Kasumi-1 (cell line): ENCODE measurements at places on chromosomes 3 and 15.

- DNase-seq, result no peak
Observed at GRCh38 chr3:4515916-4516579, 22.9 kb downstream of the ITPR1 start.

- DNase-seq, result no peak
Observed at GRCh38 chr3:125434582-125435011, 59.5 kb upstream of the ZNF148 start.

- no peak for DNase-seq
Observed at GRCh38 chr3:51706021-51706485, 815 bp upstream of the GRM2 start.

DNA sequence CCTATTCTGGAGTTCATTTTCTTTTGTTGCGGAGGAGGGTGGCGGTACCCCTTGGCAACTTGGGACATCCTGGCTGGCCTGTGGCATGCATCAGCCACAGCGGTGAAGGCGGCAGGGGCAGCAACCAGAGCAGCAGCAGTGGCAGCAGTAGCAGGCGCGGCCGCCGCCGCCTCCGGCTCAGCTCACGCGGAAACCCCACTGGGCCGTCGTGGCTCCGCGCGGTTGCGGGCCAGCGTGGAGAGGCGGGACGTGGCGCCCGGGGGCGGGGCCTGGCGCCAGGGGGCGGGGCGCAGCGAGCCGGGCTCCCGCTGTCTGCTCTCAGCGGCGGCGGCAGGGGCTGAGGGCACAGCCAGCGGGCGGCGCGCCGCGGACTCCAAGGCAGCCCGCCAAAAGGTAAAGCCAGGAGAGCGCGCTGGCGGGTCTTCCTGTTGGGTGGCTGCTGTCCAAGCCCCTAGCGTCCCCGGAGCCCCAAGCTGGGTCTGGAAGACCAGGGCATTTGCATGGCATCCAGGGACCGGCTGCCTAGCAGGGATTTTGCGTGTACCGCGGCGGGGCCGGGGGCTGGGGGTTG is 334.4 kb upstream of the THRB start:
- no peak for DNase-seq

DNA sequence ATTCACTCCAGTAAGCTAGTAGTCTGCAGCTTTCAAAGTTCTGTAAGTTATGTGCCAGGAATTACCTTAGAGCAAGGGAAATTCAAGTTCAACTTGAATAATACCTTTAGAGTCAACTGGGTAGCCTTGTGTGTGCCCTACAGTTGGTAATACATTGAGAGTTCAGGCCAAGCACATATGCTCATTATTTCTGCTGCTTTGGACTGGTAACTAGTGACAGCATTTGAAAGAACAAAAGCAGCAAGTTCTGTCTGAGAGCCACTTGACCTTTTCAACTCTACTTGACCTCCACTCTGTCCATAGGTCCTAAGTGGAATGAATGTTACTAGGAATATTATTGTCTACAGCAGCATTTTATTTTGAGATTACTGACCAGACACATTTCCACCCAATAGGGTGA is 723.5 kb downstream of the NLGN1 start:
- DNase-seq, result no peak

DNA sequence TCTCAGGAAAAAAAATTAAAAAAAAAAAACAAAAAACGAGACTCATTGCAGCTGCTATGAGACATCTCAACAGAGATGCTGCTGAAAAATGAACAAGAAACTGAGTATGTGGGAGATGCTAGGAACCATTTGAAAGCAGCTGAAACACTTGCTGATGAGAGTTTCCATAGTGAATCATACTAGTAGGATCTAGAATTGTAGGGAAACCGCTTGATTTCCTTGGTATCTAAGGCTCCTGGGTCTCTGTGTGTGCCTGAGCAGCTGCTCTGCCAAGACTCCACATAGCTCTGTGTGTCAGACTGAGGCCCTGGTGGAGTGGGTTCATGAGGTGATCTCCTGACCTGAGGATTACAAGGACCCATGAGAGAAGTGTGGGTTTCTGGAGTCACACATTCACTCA is 313.4 kb upstream of the NECTIN3 start:
- no peak for DNase-seq

- no peak for DNase-seq
Observed at GRCh38 chr15:50904211-50904610, 4.3 kb upstream of the AP4E1 start.

GRCh38 chr15:63283126-63283525 is 5.7 kb downstream of the APH1B start:
- no peak for DNase-seq

GRCh38 chr3:6739288-6739687 is 121.6 kb upstream of the GRM7 start:
- no peak for DNase-seq

DNA sequence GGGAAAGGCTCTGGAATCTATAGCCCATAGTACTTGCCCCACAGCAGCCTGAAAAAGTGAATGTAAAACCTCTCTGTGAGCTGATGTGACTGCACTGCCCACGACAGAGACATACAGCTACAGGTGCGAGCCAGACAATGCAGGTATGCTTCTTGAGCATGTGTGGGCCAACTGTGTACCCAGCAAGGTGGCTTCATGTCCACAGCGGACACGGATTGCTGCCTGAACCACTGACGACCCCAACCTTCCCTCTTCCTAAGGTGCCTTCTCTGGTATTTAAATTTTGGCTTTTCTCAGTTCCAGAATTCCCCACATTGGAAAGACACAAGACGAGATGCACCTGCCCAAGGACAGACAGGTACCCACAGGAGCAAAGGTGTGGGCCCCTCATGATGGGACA is 65.8 kb downstream of the SCN5A start:
- DNase-seq, result no peak

DNA sequence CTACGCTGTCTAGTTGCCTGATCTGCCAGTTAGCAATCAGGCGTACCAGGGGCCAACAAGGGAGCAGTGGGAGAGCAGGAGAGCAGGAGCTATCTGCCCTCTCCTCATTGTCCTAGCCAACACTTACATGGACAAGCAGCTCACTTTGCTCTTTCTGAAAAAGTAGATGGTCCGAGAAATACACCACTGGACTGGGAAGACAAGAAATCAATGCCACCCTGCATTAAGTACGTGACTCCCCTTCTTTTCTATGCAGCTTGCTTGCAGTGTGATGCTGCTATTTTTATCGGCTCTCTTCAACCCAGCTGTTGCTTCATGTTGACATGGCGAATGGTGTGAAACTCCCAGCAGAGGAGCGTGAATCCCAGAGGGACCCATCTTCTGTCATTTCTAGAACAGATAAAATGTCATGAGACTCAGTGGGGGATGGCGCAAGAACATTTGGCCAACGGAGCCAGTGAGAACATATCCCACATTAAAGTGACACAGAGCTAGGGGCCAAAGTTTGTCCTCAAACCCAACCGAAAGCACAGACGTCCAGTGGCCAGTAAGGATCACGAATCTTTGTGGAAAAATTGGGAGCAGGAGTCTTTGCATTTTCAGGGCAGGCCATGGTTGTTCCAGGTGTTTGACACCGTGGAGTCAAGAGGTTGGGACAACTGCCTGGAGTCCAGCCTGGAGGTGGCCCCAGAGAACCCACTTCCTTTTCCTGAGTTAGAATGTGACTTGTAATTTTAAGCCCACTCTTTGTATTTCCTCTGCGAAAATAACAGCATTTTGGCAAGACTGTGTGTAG is 53.7 kb upstream of the MEF2A start:
- DNase-seq, result peak; percentile 19

DNA sequence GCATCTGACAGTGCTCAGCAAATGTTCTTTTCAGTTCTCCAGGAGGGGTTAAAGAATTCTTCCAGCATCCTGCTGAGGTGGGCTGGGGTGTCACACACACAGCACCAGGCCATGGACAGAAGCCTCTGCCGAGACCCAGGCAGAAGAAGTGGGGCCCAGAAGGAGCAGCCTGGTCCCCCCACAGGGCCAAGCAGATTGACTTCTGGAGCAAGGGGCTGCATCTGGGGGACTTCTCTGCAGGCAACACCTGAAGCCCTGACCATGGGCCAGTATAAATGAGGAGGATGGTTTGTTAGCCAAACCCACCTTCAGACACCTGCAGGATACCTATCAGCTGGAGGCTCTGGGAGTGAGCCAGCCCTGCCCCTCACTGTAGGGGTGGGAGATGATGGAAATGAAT is 16.2 kb upstream of the TMEM40 start:
- no peak for DNase-seq

DNA sequence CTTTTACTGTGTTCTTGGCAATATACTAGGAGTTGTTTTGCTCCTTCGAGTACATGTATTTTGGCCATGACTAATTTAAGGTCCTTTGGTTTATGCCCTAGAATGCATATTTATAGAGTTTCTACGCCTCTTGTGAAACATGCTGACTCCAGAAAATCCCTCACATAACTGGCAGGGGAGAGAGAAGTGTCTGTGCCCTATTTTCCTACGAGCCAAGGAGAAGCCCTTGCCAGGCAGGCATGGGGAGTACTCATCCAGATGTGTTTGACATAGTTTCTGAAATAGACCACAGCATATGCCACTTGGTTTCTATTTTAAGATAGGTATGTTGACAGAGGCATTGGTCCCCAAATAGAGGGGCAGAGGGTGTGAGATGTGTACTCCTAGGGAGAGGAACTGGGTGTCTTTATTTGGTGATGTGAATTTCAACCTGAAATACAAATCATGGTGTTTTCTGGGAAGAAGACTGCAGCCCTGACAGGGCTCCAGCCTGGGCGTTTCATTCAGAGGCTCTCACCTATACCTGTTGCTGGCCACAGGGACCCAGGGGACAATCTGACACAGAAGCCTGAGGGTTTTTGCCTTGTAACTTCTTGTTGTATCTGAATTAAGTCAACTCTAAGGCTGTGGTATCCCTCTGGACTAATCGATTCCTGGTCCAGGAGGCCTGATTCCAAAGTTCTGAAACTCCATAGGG is 267.8 kb upstream of the C2CD4B start:
- DNase-seq, result no peak

- no peak for DNase-seq
Observed at GRCh38 chr15:41498657-41499056, 5.0 kb downstream of the ITPKA start.

GRCh38 chr3:72657666-72658065 is 190.6 kb downstream of the SHQ1 start:
- peak; percentile 22 for DNase-seq

DNA sequence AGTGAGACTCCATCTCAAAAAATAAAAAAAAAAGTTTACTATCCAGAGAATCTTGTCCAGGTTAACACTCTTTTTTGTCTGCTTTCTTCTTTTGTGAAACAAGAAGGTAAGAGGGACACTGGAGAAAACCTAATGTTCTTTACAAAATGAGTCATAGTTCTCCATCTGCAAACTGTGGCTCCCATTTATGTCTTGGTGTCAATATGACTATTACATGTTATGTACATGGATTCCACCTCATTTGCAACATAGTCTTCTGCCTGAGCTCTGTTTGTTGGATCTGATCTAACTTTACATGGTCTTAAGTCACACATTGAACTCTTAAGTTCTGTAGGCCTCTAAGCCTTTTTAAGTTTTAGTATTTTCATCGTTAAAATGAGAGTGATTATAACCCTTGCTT is 421.2 kb upstream of the TPRG1 start:
- DNase-seq, result no peak

DNA sequence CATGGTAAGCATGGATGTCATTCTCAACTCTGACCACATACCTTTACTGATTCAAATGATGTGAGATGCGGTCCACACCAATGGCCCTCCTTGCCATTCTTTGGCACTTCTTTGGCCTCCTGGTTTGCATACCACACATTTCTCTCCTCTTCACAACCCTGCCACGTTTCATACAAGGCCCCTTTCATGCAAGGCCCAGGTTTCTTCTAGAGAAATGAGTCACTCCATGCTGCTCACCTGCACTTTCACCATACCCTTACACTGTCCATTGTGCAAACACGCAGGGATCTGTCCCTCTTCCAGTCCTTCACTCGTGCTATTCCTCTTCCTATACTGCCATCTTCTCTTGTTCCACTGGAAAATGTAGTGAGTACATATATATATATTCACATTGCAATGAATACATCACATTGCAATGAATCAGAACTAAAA is 24.4 kb upstream of the SLC24A5 start:
- DNase-seq, result no peak

DNA sequence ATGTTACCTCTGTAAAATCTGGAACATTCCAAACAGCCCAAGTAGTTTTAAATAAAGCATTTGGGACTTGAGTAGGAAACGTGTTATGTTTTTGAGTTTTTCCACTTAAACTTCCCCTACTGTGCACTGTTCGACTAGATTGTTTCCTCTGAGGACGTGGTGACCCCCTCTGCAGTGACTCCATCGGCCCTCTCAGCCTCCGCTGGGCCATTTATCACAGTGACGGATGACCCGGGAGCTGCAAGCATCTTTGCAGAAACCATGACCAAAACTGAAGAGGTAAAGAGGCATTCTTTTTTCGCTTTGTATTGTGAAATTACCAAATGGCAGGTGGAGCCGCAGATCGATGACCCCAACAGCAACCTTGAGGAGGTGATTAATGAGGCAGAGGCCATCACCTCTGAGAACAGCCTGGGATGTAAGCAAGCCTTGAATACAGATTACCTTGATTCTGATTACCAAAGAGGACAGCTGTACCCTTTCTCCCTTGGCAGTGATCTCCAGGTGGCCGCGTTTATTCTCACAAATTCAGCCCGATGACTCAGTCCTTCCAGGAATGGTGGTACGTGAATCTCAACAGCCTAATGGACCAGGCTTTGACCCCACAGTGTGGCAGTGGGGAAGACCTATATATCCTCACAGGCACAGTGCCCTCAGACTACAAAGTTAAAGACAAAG is 79.1 kb upstream of the FAN1 start:
- no peak for DNase-seq

DNA sequence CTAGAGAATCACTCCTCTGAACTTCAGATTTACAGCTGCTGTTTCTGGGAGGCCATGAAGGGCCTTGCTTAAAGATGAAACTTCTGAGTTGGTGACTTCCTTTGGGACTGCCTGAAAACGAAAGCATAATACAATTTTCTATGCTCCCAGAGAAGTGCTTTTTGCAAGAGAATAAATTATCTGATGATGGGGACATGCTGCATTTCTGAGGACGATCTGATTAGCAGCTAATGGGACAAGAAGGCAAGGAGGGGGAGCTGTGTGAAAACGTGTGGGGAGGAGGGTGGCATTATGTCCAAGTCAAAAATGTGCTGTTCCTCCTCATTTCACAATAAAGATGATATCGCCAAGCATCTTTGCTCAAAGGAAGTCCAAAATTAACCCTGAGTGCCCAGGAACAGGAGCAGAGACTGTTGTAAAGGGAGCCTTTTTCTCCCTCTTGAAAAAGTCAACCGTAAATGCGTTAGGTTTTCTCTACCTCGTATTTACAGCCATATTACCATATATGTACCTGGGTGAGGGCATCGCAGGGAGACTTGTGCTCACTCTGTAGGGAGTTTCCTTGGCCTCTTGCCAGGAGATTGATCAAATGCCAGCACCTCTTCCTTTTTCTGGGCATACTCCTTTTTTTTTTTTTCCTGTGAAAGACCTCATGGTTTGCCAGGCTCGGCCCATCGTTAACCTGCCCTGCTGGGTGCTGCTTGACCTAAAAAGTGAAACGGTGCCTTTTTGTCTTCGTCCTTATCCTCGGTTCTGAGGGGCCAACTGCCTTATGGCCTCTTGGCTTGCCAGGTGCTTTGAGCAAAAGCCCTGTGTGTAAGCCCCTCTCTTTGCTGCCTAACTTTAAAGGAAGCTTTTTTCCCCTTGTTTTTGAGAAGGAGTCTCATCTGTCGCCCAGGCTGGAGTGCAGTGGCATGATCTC is 11.5 kb downstream of the ITPR1 start:
- peak; percentile 21 for DNase-seq
